ENCODE measurements at places on chromosomes 5 and 9. TPM values are rescaled to one million over a fixed set of nuclear protein-coding genes. Genes with fewer than 3 reads are reported as not detected.

DNA sequence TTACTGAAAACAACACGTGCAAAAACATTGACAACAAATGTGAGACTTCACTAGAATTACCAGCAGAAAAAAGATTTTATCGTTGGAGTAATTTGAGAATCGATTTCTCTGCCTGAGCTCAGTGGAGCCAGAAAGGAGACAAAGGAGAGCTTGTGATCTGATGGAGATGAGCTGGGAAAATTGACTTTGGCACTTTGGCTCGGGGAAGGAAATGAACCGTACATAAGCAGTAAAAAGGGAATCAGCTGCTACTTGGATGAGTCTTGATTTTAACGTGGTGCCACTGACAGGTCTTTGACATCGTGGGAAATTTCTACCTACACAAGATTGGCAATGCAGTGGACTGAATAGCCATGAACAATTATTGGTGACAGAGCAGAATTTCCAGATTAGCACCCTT lies 244.7 kb upstream of the RPS23 start:
- no peak for DNase-seq

DNA sequence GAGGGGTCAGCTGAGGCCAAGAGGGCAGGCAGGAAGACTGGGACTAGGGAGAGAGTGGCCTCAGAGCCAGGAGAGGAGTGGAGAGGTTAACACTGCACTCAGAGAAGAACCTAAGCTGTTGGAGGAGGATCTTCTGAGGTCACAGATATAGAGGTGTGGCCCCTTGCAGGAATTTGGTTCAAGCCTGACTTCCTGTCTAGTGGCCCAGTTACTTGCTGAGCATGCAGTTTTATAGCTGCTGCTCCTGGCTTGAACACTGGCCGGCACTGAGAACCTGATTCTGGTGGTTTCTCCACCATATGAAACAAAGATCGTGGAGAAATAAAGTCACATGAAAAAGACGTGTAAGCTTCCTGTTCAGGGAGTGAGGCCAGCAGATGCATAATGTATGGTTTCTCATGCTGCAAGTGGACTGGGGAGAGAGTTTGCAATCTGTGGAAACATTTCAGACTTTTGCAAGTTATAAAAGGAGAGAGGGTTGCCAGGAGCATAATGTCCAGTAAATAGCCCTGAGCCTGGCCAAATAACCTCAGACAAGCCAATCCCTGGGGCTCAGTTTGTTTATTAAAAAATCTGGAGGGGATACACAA lies 82.6 kb downstream of the GALNT10 start:
- DNase-seq, result no peak

DNA sequence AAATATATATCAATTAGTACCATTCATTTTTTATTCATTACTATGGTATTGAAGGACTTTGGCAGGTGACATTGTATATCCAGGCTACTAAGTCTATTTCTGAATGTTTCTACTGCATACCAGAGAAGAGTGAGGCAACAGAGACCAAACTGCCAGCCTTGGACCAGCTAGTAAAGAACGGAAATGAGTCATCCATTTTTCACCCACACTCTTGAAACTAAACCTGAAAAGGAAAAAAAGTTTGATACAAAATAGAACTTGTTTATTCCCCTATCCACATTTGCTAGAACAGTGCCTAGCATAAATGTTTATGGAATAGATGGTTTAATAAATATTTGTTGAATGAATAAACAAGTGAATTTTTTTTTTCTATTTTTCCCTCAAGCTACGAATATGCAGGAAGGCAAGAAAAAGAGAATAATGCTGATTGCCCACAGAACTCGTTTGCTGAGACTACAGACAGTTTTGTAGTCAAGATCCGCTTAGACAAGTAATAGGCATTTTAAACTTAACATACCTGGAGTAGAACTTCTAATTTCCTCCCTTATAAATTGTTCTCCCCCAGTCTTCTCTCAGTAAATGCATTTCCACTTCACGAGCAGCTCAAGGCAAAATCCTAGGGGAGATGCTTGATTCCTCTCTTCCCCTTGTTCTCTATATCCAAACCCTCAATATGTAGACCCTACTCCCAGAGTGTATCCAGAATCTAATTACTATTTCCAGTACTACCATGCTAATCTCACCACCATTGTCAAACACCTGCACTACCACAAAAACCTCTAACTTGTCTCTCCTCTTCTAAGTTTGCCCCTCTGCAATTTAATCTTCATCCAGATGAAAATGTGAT lies 146.2 kb upstream of the RASA1 start:
- peak; percentile 13 for DNase-seq

DNA sequence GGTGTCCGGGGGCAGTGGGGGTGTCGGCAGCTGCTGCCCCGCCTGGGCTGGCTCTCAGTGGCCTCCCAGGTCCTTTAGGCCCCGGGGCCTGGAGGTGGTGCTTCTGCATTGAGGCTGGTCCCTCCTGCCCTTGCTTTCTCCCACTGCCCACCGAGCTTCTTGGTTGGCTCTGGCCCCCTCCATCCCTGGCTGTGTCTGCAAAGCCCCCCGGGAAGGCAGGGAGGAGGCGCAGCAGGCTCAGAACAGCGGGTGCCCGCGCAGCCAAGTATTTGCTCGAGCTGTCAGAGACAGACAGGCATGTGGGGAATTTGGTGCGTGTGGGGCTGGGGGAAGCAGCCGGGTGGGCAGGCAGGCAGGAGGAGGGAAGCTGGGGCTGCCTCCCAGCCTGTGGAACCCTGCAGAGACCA lies 11.5 kb downstream of the CXXC5 start:
- DNase-seq, result no peak

GRCh38 chr9:33225319-33226147 lies 14.4 kb upstream of the SPINK4 start:
- peak; percentile 86 for DNase-seq

DNA sequence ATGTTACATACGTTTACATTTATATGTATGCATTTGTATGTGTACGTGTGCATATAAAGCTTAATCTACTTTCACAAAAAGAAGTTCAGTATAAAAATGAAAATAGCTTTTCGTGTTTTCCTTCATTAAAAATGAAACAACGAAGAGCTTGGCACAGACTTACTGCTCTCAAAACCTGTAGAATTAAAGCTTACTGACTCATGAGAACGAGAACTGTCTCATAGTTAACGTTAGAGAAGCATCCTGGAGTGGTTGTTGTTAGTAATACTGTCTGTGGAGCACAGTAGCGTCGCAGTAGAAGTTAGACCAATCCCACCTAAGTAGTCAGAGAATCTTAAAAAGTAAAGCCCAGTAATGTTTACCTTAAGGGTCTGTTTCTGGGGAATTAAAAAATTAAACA lies 1.3 kb downstream of the MAT2B start:
- peak; percentile 14 for DNase-seq

GRCh38 chr9:110099236-110100095 lies 108.5 kb downstream of the C9orf152 start:
- no peak for DNase-seq

DNA sequence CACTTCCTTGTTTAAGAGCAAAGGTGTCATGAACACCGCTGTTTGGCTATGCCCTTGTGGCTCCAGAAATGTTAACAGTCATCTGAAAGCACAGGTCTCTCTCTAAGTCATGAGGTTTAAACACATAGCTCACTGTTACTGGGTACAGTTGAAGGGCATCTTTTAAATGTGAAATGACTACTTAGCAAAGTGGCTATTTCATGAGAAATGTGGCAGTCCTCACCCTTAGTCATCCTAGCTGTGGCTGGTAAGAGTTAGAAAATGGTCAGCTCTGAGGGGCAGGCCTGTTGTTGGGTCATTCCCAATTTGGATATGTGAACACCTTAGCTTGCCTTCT lies 24.2 kb upstream of the TMEM171 start:
- no peak for DNase-seq

Gene PDLIM4
- not detected for total RNA-seq

Gene OR1Q1
- total RNA-seq, result not detected

Gene BARX1
- total RNA-seq, result not detected

Gene STPG3
- not detected for total RNA-seq

Gene GLRA1
- total RNA-seq, result not detected

Gene CDH9
- 0.13 TPM for total RNA-seq

Gene IFNA2
- total RNA-seq, result not detected

Gene PHF24
- not detected for total RNA-seq
